Left renal cortex interstitium (tissue), 4 donors: ENCODE measurements at places on chromosomes 11 and 22.

DNA sequence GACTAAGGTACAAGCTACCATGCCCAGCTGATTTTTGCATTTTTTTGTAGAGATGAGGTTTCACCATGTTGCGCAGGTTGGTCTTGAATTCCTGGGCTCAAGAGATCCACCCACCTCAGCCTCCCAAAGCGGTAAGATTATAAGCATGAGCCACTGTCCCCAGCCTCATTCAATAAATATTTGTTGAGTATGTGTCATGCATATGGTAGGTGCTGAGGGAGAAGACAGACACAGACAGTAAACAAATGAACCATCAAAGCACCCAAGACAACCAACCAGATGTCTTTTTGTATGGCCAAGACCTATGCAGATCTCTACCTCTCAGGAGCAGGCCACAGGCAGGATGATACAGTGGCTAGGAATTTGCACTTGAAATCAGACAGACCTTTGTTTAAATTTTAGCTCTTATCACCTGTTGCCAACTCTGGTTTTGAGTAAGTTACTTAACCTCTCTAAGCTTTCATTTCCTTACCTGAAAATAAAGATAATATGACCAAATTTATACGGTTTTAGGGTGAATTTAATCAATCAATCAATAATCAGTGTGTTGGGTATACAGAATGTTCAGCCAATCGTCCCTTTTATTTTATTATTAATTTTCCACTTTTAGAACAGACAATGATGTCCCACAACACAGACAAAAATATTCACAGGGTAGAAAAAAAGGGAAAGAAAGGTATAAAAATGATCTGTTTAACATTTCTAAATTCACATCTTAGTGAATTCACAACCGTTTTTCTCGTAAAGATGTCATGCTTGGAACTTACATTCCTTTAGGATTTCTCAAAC, 128.2 kb downstream of the SGSM3 start:
- DNase-seq, result no peak

DNA sequence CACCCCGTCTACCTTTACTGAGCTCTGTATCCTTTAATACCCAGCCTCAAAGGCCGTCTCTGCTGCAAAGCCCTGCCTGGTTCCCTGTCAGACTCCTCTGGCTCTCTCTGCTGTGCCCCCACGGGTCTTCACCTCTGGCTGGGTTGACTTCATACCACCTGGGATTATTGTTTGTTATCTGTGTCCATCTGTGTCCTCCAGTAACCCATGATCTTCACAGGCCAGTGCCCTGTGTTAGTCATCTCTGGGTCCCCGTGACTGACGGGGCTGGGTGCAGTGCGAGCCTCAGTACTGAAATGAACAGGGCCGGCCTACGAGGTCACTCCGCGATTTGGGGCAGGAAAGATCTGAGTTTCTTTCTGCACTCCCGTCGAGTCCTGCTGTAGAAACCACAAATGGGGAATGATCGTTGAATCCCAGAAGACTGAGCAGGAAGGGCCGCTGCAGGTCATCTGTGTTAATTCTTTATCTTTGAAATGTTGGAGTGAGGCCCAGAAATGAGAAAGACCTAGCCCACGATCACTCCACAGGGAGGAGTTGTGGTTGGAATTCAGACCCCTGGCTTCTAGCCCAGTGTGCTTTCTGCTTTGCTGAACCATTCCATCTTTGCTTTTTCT, 12.3 kb upstream of the TUB start:
- no peak for DNase-seq

GRCh38 chr11:70532066-70532440, 133.7 kb downstream of the CTTN start:
- no peak for DNase-seq

DNA sequence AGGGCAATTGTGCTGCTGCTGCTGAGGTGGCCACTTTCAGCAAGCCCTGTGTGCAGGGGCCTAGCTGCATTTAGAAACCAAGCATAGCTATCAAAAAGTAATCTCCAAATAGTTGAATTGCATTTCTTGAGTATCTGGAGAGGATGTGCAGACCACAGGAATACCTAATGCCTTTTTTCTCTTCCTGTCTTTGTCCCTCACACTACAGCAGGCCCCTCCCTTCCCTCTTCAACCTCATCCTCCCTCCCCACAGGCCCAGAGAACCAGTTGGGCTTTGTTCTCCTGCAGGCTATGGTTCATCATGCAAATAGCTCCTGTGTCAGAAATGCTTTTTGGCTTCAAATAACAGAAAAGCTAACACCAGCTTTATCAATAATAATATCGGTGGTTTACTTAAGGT, 47.7 kb downstream of the DKK3 start:
- no peak for DNase-seq

- no peak for DNase-seq
These were observed 38.6 kb upstream of the BMAL1 start for GRCh38 chr11:13238879-13239514.

- no peak for DNase-seq
These were observed 1486.7 kb downstream of the FAM181B start for GRCh38 chr11:81246941-81247340.

DNA sequence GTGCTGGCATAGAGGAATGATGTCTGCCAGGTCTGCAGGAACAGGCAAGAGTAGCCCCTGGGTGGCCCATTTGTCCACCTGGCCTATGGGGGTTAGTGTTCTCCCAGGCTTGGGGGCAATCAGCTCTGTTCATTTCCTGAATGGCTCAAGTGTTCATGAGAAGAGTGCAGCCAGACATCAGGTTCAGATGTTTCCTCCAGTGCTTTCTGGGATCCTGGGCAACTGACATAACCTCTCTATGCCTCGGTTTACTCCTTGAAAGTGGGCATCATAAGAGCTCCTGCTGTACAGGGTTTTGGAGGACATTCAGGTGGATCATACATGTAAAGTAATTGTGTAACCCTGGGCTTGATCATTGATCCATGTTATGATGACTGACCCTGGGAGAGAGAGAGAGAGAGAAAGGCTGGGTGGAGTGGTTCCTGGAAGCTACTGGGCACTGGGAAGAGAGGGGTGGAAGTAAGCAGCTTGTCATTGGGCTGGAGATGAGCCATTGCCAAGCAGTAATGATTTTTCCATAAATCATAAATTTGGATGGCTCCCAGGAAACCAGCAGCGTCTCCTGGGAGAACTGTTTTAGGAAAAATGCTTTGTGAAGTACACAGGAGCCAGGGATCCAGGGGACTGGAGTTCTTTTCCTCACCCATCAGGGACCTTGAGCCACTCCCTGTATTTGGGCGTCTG, 30.2 kb upstream of the ACCSL start:
- DNase-seq, result no peak

DNA sequence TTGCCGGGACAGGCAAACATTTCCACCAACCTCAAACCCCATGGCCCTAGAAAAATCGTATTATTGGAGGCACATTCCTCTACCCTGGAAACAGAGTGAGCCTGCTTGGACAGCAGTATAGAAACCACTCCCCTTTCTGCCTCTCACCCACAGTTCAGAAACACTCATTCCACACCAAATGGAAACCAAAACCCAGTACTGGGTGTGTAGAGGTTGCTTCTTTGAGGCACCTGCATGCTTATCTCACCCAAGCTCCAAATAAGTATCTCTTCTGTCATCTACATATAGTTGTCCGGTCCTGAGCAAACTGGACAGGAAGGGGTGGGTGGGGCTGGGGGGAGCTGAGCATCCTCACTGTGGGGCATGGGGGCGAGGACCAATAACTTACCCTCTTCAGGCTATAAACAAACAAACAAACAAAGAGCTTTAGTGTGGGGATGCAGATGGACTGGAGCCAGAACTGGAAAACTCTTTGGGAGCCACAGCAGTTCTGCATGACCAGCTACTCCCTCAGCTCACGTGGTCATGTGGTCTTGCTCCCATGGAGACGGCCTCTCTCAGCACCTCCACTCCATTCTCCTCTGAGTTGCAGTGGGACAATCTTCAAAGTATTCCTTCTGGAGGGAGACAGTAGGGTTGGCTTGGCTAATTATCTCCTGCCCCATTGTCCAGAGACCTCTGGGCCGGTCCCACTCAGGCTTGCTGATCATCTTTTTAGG, 1.0 kb upstream of the PLAAT2 start:
- no peak for DNase-seq

GRCh38 chr11:116217006-116217405, 555.8 kb downstream of the BUD13 start:
- DNase-seq, result no peak

DNA sequence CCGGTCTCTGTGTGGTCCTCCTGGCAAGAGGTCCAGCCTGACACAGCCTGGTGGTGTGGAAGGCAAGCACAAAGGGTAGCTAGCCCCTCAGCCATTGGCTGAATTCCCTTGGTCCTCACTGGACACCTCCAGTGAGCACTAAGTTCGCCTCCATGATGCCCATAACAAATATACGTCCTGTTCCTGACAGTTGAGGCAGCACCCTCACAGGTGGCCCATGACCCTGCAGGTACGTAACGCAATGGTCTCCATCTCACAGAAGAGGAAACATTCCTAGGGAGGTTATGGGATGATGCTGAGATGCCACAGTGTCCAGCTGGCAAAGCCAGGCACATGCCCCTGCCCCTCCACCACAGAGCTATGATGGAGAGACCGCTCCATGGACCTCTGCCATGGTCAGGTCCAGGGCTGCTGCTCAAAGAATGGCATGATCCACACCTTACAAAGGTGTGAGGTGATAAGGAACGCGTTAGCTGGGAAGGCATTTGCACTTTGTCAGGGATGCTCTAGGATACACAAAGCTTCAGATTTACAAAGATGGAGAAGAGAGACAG, 1.4 kb upstream of the GNAZ start:
- DNase-seq, result no peak

DNA sequence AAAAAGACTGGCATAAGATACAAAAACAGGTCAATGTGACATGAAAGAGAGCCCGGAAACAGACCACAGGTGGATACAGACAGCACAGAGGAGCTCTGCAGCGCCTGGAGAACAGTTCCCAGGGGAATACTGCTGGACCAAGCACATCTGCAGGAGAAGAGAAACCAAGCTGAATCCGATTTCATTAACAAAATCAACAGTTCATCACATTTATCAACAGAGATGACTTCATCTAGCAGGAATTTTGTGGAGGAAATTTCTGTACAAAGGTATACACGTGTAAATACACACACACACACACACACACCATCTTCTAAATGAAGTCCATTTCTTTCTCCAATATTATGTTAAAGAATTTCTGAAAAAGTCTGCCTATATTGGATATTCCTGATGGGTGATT, 17.1 kb downstream of the YPEL1 start:
- no peak for DNase-seq

- DNase-seq, result no peak
These were observed 18.5 kb upstream of the FEZ1 start for GRCh38 chr11:125514336-125515101.

GRCh38 chr11:128575961-128576350, 11.4 kb downstream of the ETS1 start:
- DNase-seq, result peak; percentile 61

DNA sequence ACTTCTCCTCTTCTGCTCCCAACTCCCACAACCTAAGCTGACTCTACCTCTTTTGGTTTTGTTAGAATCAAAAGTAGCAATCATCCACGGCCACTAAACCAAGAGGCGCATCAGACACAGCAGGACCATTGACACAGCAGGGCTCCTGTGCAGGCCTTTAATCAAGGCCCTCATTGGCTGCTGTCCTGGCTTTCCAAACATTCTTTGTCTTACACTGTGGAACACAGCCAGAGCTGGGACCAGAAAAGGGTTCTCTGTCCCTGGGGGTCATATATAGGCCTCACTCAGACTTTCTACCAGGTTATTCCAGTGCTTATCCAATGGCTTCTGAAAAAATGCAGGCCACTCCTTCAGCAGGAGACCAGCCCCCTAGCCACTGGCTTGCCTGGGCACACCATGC, 212.7 kb upstream of the NTM start:
- DNase-seq, result no peak

GRCh38 chr11:69392104-69392653, 89.3 kb upstream of the LINC01488 start:
- no peak for DNase-seq

DNA sequence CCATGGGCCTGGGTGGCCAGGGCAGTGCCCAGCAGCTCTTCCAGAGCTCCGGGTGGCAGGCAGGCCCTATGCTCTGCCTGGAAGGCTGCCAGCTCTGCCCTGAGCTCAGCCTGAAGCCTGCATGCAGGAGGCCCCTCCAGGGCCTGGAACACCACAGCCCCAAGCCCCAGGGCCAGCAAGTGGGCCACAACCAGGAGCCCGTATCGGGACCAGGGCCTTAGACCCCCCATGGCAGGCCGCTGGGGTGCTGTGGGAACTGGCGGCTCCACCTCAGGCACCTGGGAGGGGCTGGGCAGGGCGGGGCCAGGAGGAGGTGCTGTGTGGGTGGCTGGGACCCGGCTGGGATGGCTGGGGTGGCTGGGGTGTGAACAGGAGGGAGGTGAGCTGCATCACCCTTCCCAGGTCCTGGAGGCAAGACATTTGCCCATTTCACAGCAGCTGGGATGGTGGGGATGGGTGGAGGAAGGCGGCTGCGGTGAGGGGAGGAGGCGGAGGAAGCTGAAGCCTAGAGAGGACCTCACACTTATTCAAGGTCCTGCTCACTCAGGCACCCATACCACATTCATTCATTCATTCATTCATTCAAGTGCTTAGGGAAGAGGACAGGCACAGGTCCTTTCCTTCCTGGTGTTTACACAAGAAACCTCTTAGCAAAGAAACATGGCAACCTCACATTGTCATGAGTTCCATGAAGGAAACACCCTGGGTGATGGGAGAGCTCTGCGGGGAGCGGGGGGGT, at the start of gene KCNK7:
Gene KCNK7, minus strand, starts transcription at position 258 of the 739 bp plus-strand sequence. Its CDS starts 28 bp downstream, at position 230.
- DNase-seq, result no peak

GRCh38 chr11:72254299-72254993, 10.5 kb upstream of the PHOX2A start:
- DNase-seq, result no peak

- peak; percentile 84 for DNase-seq
These were observed 265.5 kb upstream of the ISX start for GRCh38 chr22:34800260-34800980.

GRCh38 chr11:125092669-125093068, 18.8 kb downstream of the TMEM218 start:
- DNase-seq, result no peak

DNA sequence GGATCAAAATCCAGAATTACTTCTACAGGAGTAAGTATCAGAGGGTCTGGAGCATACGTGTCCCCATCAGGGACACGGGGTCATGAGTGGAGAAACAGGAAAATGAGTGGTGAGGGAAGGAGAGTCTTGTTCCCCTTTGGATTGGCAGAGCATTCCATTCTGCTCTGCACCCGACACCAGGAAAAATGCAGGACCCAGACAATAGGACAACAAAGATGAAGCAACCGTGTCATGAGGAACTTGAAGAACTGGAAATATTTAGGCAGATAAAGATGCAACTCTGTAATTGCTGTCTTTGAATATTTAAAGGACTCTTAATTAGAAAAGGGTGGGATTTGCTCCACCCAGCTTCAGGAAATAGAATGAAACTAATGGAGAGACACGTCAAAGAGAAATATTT, 89.0 kb upstream of the BLID start:
- DNase-seq, result no peak
